Posterior vena cava (tissue), 2 donors: ENCODE measurements at places on chromosomes 12 and 14. TPM values are rescaled to one million over a fixed set of nuclear protein-coding genes. Genes with fewer than 3 reads are reported as not detected.
A peak's percentile ranks its signal among the peaks of the same experiment; 100 is the strongest.

- DNase-seq, result no peak
These were observed 234.4 kb upstream of the PRKD1 start for GRCh38 chr14:30162066-30162465.

- no peak for DNase-seq
These were observed 15.7 kb upstream of the DDHD1 start for GRCh38 chr14:53168786-53169185.

DNA sequence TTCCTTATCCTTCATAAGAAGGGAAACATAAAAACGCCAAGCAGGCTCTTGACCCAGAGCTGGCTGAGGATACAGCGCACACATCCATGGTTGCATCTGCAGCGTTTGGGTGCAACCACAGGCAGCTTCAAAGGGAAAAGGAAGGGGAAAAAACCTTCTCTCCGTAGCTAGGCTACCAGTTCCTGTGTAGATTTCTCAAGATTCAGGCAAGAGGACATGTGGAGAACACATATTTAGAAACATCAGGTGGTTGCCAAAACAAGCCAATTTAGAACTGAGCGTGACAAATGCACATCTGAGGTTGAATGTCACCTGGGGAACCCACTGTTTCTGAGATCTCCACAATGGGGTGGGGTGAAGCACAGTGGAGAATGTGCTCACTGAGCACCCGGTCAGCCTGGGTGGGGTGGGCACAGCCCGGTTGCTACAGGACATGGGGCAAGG, 78.3 kb upstream of the BDKRB2 start:
- DNase-seq, result no peak

GRCh38 chr12:123532019-123532418, 1.5 kb downstream of the RILPL1 start:
- no peak for DNase-seq

The TMEM30B gene
- total RNA-seq, result 27.3 TPM

The MLH3 gene
- total RNA-seq, result 28.2 TPM

The RPGRIP1 gene
- total RNA-seq, result 0.10 TPM

DNA sequence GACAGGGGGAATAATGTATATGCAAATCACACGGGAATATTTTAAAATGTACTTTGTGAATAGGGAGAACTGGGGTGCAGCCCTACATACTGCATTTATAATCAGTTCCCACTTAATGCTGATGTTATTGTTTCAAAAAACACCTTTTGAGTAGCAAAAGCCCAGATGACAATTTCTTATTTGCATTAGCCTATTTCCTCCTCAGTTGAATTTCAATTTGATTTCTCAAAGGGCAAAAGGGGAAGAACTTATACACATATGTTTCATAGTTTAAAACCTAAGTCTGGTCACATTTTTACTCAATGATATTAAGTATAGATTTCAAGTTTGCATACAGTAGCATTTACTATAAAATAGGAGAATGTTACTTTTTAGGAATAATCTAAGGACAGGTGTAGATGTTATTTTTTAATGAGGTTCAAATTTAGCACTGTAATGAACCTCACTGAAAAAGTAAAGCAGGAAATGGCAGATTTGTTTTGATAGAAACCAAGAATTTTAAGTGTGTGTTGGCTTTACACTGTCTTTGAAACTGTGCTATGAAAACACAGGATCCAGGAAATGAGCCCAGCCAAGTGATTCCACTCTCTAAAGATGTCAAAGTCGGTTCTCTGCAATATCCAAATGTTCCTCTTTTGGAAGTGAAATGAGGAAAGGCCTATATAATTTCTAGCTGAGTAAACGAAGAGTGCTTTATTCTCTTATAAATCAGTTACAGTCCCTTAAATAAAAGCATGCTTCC, 367.4 kb downstream of the BTG1 start:
- DNase-seq, result no peak

- peak; percentile 43 for DNase-seq
These were observed 110.6 kb downstream of the ADCK1 start for GRCh38 chr14:77910506-77910905.

The ACOT4 gene
- 1.8 TPM for total RNA-seq

The TULP3 gene
- total RNA-seq, result 23.6 TPM

DNA sequence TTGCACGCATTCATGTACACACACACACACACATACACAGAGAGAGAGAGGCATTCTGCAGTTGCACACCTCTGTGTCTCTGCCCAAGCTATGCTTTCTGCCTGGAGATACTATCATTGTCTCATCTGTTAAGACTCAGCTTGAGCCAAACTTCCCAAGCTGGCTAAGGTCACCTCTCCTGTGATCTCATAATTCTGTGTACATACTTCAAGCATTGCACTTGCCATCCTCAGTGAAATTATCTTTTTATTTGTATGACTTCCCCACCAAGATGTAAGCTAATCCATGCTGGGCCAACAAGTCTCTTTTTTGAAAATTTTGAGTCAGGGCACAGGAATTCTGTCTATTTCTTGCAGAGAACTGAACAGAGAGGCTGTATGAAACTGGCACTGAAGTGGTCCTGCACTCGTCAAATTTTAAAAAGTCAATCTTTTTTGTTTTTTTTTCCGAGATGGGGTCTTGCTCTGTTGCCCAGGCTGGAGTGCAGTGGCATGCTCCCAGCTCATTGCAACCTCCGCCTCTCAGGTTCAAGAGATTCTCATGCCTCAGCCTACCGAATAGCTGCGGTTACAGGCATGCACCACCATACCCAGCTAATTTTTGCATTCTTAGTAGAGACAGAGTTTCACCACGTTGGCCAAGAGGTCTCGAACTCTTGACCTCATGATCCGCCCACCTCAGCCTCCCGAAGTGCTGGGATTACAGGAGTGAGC, 44.3 kb downstream of the TMTC1 start:
- DNase-seq, result no peak

- DNase-seq, result no peak
These were observed 5.5 kb downstream of the NDRG2 start for GRCh38 chr14:21019366-21019765.
